Stimulated activated CD4-positive, alpha-beta T cell treated with anti-CD3 and anti-CD28 coated beads, Interleukin-15, amount 100 ng/mL, for 1 hour (primary cell): ENCODE measurements at places on chromosomes 6 and 20.

DNA sequence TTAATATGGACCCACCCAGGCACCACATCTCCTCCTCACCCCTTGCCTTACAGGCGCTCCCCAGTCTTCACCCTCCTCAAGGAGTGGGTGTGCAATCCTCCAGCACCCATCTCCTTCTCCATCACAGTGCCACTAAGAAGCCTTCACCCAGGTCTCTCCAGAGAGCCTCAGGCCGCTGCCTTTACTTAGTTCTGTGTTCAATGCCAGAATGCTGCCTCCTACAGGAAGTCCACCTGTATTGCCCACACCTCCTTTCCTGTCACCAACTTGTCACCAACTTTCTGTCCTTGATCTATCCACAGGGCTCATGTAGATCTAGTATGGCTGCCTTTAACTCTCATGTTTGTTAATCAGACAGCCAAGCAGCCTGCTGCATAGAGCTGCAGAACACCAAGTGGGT lies 586 bp upstream of the LST1 start:
- no peak for DNase-seq

GRCh38 chr6:121780325-121781321 lies 345.2 kb downstream of the GJA1 start:
- no peak for DNase-seq

DNA sequence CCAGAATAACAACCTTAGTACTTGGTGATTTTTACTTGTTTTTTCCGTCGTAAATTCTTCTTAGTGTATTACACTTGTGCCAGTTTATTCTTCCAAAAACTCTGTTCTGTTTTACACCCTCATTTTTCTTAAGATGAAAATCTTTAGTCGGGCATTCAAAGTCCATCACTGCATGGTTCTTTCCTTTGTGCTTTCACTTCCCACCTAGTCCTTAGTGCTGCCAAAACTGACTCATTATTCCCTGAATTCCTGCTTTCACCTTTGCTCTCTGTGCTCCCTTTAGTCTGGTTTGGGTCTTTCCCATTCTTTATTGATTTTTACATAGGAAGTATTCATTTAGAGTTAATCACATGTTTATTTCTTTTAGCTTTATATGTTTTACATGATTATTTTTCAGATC lies 3.3 kb downstream of the TRMT11 start:
- DNase-seq, result no peak

GRCh38 chr6:157107915-157108651 lies 215.2 kb downstream of the TMEM242 start:
- DNase-seq, result no peak

DNA sequence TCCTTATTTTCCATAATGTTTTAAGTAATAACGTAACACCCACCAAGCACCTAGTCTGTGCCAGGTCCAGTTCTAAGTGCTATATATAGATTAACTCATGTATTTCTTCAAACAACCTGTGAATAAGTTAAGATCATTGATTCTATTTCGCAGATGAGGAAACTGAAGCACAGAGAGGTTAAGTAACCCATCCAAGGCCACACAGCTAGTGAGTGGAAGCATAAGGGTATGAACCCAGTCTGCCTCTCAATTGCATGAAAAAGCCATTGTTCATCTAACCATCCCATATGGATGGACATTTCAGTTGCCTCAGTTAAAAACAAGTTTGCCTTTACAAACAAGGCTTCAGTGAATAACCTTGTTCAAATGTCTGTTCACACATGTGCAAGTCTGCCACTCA lies 20.8 kb downstream of the TGM6 start:
- DNase-seq, result no peak
